ENCODE measurements at places on chromosomes 12 and 14.

GRCh38 chr12:23001487-23001886 is 376.5 kb downstream of the ETNK1 start:
- DNase-seq = no peak

GRCh38 chr14:99649219-99649618 is 4.3 kb downstream of the HHIPL1 start:
- DNase-seq = no peak

GRCh38 chr14:22798528-22798927 is 16.7 kb downstream of the SLC7A7 start:
- no peak for DNase-seq

GRCh38 chr12:38586789-38587188 is 270.2 kb downstream of the ALG10B start:
- no peak for DNase-seq

GRCh38 chr12:89636052-89636775 is 72.4 kb downstream of the ATP2B1 start:
- DNase-seq = no peak

DNA sequence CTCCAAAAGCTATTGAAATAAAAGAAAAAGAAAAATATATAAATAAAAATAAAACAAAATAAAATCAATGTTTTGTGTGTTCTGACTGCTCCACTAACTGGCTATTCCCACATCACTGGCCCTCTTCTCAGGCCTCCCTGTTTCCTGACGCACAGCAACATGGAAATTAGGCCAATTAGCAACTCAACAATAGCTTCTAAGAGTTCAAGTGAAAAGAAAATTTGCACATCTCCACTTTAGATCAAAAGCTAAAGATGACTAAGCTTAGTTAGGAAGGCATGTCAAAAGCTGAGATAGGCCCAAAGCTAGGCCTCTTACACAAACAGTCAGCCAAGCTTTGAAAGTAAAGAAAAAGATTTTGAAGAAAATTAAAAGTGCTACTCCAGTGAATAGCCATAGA is 200.8 kb downstream of the DUSP6 start:
- DNase-seq = no peak

DNA sequence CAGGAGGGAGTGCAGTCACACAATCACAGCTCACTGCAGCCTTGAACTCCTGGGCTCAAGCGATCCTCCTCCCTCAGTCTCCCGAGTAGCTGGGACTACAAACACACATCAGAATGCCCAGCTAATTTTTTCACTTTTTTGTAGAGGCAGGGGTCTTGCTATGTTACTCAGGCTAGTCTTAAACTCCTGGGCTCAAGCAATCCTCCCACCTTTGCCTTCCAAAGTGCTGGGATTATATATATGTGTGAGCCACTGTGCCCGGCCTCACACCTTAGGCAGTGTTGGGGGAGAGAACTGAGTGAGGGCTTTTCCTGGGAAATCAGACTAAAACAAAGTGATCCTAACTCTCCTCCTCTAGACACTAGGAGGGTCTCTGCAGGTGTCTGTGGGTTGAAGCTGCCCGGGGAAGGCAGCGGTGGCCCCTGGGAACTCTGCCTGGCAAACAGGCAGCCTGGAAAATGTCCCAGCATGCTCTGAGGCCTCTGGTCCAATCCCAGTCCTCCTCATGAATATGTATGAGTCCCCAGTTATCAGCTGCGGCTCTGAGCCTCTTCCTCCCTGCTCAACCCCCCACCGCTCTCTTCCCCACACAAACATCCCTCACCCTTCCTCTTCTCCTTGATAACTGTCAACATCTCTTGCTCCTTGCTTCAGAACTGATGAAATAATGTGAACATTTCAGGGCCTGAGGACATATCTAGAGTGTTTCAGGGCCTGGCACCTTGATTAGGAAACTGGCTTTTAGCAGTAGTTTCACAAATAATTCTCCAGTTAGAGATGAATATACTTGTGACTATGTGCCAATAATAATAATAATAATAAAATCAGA is 7.9 kb upstream of the NAA25 start:
- no peak for DNase-seq

GRCh38 chr12:62021808-62022207 is 238.4 kb upstream of the USP15 start:
- DNase-seq = no peak

GRCh38 chr14:70033116-70033515 is 153.9 kb downstream of the SMOC1 start:
- DNase-seq = no peak

GRCh38 chr12:106296179-106296877 is 6.2 kb upstream of the TCP11L2 start:
- DNase-seq = no peak

DNA sequence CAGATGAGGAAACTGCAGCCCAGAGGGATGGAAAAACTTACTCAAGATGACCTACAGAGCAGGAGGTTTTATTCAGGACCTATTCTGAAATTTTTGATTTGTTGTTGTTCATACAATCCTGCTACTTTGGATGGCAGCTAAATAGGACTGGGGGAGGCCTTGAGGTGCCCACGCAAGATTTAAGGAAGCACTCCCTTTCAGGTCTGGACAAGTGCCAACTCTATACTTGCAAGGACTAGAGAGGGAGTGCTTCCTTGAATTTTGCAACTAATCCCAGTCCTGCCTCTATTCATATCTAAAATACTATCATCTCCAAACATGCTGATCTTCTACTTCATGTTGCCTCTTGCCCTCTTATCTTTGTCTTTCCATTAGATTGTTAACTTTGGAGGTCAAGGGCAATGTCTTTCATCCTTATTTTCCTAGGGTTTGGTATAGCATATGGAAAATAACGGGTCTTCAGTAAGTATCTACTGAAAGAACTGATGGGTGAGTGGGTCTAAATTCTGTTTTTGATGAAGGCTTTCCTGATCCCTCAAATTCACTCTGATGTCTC is 28.6 kb upstream of the PPM1H start:
- DNase-seq = no peak

GRCh38 chr12:8078398-8078797 is 3.7 kb upstream of the NECAP1 start:
- DNase-seq = peak; percentile 46

DNA sequence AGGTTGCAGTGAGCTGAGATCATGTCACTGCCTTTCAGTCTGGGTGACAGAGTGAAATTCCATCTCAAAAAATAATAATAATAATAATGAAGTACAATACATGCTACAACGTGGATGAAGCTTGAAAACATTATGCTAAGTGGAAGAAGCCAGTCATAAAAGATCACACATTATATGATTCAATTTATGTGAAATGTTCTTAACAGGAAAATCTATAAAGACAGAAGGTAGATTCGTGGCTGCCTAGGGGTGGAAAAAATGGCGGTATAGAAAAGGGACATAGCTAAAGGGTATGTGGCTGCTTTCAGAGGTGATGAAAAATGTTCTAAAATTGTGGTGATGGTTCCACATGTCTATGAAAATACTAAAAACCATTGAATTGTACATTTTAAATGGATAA is 41.0 kb upstream of the AMIGO2 start:
- no peak for DNase-seq

GRCh38 chr14:106021832-106022231 is 495.4 kb downstream of the TMEM121 start:
- DNase-seq = no peak

- DNase-seq = no peak
Measured at GRCh38 chr12:108447168-108447832, 67.8 kb upstream of the FICD start.

- DNase-seq = no peak
Measured at GRCh38 chr12:53868511-53868986, 70.1 kb upstream of the HOXC13 start.

GRCh38 chr14:52700701-52701172 is 5.4 kb upstream of the ERO1A start:
- no peak for DNase-seq

DNA sequence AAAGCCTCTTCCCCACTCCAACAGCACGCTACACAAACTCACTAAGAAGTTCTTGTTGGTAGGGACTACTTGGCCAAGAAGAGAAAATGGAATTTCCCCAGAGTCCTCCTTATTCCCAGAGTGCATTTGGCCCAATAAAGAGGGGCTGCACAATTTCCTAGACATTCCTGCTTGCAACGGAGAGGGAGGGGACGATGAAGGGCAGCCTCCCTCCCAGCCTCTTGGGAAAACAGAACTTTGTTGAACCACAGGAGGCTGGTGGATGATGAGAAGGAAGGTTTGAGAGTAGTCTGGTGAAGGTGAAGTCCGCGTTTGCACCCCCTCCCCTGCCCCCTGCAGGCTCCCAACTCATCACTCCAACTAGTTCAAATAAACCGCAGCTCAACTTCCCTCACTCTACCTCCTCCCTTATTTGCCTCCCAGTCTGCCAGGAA is 19.1 kb upstream of the TBX3 start:
- DNase-seq = no peak

GRCh38 chr12:71455028-71455737 is 15.6 kb downstream of the LGR5 start:
- DNase-seq = no peak

- no peak for DNase-seq
Measured at GRCh38 chr14:51595881-51596455, 55.7 kb upstream of the FRMD6 start.

DNA sequence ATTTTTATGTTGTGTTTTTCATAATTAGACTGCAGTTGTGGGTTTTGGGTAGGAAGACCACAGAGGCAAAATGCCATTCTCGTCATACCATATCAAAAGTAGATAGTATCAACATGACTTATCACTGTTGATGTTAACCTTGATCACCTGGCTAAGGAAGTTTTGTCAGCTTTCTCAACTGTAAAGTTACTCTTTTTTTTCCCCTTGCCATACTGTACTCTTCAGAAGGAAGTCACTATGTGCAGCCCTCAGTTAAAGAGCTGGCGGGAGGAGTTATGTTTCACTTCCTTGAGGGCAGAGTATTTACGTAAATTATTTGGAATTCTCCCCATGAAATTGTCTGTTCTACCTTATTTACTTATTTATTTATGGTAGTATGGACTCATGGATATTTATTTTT is 78.7 kb downstream of the PRORP start:
- DNase-seq = peak; percentile 44

DNA sequence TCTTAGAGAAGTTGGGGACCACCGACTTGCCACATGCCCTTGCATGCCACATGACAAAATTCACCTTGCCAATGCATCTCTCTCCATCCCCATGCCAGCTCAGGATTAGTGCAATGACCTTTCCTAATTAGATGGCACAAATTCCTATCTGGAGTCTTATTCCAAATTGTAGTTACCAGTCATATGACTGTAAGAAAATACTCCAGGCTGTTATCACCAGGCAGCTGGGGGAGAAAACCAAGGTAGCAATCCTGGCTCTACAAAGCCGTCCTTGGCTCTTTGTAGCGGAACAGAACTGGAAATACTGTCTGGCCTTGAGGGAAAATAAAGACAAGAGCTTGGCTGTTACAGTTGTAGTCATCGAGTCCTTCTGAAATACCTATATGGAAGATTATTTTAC is 208.5 kb upstream of the DIO2 start:
- no peak for DNase-seq

DNA sequence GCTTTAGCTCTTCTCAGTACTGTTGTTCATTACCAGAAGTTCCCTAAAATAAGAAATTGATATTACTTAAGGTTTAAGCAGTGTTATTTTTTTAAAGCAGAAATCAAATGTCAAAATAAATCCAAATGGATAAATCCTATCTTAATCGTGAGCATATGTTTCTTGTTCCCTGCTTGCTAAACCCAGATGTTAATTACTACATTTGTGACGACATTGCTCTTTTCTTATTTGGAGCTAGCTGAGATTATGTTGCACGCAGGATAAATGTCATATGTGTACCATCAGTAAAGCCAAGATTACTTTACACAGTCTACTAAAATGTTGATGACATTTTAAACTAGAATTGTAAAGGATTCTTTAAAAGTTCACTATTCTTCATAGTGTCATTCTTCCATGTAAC is 157.5 kb downstream of the PLCZ1 start:
- DNase-seq = no peak

Measured in CD8-positive, alpha-beta T cell (primary cell).